ENCODE measurements at places on chromosomes 7 and 10.

DNA sequence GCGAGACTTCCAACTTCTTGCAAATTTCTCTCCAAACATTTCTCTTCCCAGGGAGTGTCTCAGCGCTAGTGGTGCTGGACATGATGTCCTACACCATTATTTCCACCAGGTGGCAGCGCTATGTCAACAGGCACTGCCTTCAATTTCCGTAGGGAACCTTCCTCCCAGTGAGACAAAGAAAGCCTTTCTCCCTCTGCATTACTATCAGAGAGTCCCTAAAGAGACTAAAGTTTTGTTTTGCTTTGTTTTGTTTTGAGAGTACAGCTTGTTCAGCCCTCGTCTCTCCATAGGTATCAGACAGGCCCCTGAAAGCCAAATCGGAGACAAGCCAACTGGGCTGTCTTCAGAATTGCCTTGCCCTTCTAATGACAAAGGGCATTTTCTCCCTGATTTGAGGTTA, 44.2 kb upstream of the GGCT start:
- peak; percentile 86 for DNase-seq

DNA sequence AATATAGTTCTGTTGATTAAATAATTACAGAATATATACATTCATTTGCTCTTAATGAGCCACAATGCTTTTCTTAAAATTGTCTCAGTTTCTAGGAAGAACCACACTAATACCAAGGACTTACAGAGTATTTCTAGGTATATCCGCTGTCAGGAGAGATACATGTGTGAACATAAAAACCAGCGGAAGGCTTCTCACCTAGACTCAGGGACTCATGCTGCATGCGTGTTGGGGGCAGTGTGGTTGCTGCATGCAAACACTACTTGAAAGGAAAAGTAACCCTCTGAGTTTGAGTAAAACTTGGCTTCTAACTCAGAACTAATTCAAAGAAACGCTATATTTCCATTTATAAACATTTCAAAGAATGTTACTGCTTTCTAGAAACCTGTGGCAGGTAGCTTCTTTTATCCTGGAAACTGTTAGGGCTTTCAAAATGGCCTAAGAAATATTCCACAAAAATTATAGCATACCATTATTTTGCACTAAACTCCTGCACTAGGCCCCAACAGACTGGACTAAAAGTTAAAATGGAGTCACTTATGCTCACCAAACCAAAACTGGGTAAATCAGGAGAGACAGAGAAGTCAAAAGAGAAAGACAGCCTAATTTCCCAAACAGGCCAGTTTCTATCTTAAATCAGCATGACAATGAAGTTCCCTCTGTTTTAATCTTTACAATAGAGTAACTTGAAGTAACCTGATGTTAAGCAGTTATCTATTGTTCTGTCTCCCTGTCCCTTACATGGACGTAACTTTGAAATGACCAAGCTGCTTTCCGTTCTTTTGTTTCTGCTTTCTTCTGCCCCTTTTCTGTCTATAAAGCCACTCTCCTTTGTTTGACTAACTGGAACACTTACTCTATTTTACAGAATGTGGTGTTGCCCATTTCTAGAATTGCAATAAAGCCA, 95.2 kb upstream of the FAM133B start:
- no peak for DNase-seq

DNA sequence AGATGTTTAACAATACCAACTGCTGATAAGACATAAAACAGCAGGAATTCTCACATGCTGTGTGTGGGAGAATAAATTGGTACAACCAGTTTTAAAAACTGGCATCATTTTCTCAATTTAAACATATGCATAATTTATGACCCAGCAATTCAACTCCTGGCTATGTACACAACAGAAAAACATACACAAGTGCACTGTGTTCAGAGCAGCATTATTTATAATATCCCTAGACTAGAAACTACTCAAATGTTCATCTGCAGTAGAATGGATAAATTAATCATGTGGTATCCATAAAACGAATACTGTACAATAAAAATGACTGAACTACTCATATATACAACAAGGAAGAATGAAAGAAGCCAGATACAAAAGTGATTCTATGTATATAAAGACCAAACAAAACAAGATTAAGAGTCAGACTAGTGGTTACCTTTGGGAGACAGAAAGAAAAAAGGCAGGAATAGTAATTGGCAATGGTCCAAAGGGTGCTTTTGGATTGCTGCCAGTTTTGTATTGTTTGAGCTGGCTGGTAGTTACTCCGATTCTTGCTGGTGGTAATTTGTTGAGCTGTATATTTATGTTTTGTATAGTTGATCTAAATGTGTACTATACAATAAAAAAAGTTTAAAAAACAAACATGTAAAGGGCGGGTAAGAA, 306.0 kb downstream of the TFEC start:
- no peak for DNase-seq

GRCh38 chr10:127922675-127923366, 15.9 kb downstream of the PTPRE start:
- peak; percentile 53 for DNase-seq

DNA sequence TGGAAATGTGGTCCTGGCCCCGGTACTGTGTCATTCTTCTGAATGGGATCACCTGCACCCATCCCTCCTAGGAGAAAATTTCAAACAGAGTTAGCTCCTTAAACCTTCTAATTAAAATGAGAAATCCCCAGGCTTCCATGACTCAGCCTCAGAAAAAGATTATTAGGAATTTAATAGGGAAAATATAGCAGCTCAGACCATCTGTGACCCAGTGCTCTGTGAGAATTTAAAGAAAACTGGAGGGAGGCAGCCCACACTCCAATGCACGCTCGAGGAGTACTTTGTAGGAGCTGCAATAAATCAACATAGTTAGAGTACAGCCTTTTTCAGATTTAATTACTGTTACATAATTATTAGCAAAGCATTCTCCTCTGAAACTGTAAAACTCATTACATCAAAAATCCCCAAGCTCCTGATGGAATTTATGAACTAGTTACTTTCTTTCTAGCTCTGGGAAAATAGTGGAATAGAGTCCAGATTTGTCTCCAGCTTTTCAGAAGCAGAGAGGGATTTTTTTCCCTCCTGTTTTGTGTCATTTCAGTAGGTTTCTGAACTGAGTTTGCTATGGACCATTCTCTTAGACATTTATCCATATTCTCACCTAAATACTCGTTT, 30.1 kb downstream of the NEUROD6 start:
- no peak for DNase-seq

GRCh38 chr10:49365675-49366415, 30.0 kb downstream of the DRGX start:
- no peak for DNase-seq

- DNase-seq: no peak
Observed at GRCh38 chr10:13347043-13347499, 1.0 kb downstream of the SEPHS1 start.

GRCh38 chr10:96090463-96090800, 39.7 kb upstream of the ZNF518A start:
- no peak for DNase-seq

GRCh38 chr10:118720685-118721538, 33.9 kb downstream of the CACUL1 start:
- peak; percentile 80 for DNase-seq

- no peak for DNase-seq
Observed at GRCh38 chr10:34933676-34934075, 118.6 kb upstream of the PARD3 start.

DNA sequence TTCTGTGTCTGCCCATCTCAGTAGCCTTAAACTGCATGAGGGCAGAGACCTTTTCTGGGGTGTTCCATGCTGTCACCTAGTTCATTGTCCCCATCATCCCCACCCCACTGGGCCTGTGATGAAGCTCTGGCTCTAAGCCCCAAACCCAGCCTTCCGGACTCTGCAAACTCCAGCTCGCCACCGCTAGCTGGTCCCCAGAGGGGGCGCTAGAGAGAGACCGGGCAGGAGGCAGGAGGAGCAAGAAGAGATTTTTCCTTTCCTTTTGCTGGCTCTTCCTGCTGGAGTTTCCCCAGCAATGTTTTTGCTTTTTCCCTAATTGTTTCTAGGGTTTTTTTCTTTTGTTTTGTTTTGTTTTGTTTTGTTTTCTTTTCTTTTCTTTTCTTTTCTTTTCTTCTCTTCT, 234.4 kb downstream of the TEX36 start:
- DNase-seq: no peak

DNA sequence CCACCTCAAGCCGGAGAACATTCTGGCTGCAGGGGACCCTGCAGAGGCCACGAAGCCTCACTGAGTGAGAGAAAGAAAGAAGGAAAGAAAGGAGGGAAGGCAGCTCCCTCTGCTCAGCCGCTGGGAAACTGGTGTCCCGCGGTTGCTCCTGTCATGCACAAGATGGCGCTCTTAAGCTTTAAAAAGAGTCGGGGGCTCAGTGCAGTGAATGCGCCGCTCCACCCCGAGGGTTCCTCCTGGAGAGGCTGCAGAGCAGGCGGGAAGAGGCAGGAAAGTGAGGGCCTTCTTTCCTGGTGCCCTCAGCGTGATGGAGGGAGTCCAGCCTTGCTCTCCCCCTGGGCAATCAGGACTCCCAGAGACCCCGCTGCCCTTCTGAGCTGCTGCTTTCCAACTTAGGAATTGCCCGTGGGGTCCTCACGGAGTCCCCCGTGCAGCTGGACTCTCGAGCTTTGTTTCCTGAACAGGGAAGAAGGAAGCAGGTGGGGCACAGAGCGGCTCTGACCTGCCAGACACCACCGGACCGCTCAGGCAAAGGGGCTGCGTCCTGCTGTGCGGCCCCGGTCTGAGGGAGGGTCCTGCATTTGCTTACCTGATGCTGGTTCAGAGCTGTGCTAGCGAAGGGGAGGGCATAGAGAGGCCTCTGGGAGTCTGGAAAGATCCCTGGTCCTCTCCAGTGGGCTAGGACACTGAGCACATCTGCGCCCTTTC, 141.9 kb upstream of the MKI67 start:
- no peak for DNase-seq

- DNase-seq: no peak
Observed at GRCh38 chr7:151800861-151801260, 76.1 kb downstream of the PRKAG2 start.

GRCh38 chr10:121692626-121693025, 94.4 kb upstream of the FGFR2 start:
- no peak for DNase-seq

DNA sequence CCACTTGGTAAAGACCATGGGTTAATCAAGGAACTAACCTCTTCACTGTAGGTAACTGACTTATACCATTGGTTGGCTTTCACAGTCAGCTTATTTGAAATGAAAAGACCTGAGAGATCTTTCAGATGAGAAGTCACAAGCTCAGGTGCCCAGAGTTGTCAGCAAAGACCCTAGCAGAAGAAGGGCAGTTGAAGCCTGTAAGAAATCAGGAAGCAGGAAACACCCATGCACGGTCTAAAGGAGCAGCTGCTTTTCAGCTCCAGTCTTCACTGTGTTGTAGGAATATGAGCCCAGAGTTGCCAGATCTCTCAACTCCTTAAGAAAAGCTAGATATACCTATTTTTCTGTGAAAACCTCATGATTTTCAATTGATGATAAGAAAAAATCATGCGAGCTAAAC, 130.0 kb downstream of the ARID5B start:
- DNase-seq: no peak

GRCh38 chr7:28258240-28258639, 77.6 kb upstream of the JAZF1 start:
- no peak for DNase-seq

DNA sequence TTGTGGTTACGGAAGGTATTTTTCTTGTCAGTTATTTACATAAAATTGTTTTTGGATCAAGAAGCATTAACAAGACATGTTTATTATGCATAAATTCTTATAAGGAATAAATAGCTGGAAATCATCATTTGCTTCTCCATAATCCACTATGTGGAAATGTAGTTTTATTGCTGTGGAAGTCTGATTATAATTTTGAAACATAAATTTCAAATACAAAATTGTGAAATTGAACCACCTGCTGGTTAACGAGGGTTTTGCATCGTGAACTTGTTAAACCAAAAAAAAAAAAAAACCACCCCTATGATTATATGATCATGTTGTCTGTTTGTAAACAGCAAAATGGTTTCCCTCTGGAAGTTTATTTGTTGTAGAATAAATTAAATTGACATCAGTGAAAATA, 25.9 kb downstream of the ABRAXAS2 start:
- peak; percentile 49 for DNase-seq

- DNase-seq: peak; percentile 18
Observed at GRCh38 chr10:23556727-23557440, 118.0 kb downstream of the OTUD1 start.

GRCh38 chr7:149773446-149774236, at the start of gene ZNF467:
Gene ZNF467 (minus strand): TSS chr7:149773588. CDS start chr7:149771032, 2,556 bp downstream.
- no peak for DNase-seq

DNA sequence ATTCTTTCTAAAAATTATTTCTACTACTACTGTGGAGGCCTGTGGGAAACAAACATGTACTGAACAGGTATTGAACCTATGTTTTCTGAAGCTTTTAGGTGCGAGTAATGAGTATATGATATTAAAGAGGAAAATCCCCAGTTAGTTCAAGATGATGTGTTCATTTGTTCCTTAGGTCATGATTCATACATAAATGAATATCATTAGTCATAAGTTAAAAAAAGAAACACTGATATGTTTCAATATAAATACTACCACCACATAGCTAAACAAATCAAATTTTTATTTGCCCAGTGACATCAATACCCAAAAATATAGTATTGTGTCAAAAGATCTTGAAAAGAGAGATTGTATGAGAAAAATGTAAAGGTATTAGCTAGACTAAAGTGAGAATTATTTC, 210.7 kb upstream of the GNAI1 start:
- DNase-seq: no peak

DNA sequence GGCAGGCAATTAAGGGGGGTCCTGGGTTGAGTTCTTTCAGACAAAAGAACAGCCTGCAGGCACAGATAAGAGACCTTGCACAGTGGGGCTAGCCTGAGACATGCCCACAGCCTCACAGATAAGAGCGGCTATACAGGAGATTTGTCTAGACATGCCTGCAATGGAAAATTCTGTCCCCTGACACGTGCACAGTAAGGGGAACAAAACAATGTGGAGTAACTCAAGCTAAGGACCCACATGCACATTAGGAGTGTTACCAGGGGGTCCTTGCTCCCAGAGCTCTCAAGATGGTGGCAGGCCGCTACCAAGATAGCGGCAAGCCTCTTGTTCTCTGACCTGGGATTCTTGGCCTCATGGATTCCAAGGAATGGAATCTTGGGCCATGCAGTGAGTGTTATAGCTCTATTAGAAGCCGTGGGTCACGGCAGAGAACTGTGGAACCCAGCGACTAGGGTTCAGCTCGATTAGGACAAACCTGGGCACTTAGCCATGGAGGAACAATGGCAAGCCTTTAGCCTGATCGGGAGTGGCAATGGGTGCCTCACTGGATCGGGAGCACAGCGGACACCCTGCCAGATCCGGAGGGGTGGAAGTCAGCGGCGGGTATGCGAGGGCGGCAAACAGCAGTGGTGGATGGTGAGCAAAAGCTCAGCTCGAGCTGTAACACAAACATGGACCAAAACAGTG, 196.9 kb downstream of the CCSER2 start:
- no peak for DNase-seq

DNA sequence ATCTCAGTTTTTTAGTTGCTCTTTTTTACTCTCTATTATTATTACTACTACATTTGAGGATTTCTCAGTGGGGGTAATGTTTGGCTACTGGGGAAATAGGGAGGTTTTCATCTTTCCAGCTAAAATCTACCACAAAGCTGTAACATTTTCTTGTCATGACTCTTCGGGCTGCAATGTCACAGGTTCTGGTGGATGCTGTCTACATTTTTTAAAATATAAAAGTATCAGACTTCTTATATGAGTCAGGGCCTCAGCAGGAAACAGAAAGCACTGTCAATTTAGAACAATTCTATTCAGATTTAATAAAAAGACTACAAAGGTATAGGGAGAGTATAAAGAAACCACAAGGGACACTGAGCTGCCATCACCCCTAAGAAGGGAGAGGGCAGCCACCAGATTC, 61.6 kb downstream of the DNAJC12 start:
- no peak for DNase-seq

GRCh38 chr10:37101261-37101660, 24.1 kb upstream of the ANKRD30A start:
- no peak for DNase-seq

- peak; percentile 79 for DNase-seq
Observed at GRCh38 chr7:30143748-30144251, 9.0 kb downstream of the MTURN start.

All from foreskin fibroblast (primary cell).